ENCODE measurements at places on chromosomes 4 and X.

- DNase-seq: peak; percentile 9
Measured at GRCh38 chrX:38811515-38812243, 10.4 kb downstream of the MID1IP1 start.

DNA sequence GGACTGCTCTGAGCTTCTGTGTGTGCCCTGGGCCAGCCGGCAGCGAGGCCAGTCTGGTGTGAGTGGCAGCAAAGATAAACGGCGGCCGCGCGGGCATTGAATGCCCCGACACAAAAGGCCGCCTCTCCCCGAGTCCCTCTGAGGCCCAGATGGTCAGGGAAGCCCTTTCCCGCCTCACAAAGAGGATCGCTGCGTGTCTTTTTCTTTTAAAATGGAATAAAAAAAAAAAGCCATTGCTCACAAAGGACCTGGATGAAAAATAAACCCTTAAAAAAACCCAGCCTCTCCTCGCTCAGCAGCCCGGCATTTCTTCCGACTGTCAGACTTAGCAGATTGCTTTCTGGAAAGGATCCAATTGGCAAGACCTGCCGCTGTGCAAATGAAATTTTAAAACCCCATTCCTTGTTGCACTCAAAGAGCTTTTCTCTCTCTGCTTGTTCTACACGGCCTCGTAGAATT lies 578.7 kb downstream of the BCOR start:
- DNase-seq: no peak

DNA sequence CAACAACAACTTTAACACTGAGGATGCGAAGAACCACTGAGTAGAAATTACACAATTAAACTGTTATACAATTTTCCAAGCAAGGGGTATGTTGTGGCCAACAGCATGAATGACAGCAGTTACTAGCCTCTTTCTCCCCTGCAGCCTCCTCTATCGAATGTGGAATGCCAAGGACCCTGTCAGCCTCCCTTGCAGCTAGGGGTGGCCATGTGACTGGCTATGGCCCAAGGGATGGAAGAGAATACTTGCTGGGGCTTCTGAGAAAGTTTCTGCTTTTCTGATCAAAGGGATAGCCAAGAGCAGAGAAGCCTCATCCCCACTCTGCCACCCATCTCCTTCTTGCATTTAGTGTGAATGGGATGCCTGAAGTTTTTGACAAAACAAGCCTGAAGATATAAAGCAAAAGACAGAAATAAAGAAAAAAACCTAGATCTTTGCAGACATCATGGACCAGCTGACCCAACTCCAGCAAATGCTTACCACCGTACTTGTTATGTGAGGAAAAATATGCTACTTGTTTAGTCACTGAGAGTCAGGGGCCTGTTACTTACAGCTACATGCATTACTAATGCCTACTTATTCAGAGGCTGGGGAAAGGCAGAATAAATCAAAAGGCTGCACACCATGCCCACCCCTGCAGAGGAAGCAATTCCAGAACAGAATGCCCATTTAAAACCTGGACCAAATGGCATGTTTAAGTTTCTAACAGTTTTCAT lies 32.0 kb downstream of the DCTD start:
- DNase-seq: no peak

- DNase-seq: no peak
Measured at GRCh38 chr4:119939071-119939995, 127.3 kb downstream of the MAD2L1 start.

GRCh38 chrX:103423955-103424638 lies 47.8 kb downstream of the BEX3 start:
- no peak for DNase-seq

- DNase-seq: no peak
Measured at GRCh38 chr4:117514391-117515175, 429.2 kb upstream of the TRAM1L1 start.

GRCh38 chr4:99635601-99636000 lies 22.0 kb downstream of the C4orf54 start:
- DNase-seq: no peak

DNA sequence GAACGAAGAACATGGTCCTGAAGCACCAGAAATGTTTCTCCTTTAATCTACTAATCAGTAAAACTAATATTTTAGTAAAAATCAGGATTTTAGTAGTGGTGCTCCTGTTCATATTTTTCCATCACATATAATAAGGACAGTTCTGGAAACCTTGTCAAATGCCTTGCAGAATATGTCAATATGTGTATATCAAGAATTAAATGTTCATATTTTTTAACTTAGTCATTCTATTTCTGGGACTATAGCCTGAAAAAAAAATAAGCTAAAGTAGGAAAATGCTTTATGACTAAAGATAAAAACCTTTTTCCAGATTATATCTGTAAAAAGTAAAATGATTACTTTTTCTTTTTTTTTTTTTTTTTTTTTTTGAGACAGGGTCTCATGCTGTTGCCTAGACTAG lies 65.1 kb downstream of the MAB21L2 start:
- DNase-seq: no peak

DNA sequence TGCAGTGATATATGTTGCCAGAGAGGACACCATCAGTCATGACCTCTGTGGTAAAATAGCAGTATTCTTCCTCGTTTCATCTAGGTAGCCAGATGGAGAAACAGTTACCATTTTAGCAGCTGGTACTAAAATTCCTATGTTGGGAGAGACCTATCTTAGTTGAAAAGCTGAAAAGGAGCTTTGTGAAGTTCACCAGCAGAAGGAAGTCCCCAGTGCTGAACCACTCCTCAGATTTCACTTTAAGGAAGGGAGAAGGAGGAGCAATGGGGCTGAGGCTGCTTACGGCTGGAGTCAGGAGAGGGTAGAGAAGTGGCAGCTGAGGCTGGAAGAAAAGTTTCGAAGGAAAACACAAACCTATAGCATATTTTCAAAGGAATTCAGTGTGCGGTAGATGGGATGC lies 103.7 kb downstream of the ATXN3L start:
- no peak for DNase-seq

DNA sequence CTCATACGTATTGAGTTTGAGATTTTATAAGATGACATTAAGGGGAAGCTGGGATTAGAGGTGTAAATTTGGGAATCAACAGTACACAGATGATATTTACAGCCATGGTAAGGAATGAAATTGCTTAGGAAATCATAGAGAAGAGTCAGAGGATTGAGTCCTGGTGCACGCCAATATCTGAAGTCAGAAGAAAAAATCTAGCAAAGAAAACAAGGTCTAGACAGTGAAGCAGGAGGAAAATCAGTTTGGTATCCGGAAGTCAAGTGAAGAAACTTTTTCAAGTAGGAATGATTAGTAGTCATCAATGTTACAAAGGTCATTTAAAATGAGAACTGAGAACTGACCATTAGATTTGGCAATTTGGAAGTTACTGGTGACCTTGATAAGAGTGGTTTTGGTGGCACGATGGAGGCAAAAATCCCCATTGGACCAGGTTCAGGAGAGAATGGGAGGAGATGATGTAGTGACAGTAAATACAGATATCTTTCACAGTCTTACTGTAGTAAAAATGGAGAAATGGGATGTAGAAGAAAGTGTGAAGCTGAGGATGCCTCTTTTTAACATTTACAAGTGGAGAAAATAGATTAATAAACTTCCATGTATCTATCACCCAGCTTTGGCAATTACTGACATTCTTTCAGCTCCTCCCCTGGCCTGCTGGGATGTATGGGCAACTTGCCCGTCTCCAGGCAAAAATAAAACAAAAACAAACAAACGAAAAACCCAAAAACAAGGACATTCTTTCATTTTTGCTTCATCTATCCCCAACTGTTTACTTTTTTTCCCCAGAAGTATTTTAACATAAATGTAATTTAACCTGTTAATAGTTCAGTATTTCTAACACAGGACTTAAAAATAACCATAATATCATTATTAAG lies 11.4 kb upstream of the GPR34 start:
- DNase-seq: no peak
